ENCODE measurements at places on chromosomes 1 and 21.

DNA sequence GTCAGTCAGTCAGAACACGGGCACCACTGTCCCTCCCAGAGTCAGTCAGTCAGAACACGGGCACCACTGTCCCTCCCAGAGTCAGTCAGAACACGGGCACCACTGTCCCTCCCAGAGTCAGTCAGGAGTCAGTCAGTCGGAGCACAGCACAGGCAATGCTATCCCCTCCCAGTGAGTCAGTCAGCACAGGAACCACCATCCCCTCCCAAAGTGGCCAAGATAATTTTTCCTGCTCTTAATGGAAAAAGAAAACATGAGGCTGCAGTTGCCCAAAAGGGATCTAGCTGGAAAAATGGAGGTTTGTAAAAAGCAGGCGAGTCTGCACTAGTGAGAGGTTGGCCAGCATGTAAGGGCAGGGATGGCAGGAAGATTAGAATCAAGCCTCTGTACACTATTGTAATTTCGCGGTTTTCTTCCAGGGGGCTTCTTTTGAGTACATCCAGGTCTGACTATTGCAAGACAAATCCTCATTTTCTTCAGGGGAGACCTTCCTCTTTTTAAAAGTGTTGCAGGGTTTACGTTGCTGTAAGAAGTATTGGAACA lies 213.8 kb downstream of the SIPA1L2 start:
- DNase-seq, result no peak

GRCh38 chr1:201125019-201125418 lies 2.0 kb downstream of the ASCL5 start:
- no peak for DNase-seq

DNA sequence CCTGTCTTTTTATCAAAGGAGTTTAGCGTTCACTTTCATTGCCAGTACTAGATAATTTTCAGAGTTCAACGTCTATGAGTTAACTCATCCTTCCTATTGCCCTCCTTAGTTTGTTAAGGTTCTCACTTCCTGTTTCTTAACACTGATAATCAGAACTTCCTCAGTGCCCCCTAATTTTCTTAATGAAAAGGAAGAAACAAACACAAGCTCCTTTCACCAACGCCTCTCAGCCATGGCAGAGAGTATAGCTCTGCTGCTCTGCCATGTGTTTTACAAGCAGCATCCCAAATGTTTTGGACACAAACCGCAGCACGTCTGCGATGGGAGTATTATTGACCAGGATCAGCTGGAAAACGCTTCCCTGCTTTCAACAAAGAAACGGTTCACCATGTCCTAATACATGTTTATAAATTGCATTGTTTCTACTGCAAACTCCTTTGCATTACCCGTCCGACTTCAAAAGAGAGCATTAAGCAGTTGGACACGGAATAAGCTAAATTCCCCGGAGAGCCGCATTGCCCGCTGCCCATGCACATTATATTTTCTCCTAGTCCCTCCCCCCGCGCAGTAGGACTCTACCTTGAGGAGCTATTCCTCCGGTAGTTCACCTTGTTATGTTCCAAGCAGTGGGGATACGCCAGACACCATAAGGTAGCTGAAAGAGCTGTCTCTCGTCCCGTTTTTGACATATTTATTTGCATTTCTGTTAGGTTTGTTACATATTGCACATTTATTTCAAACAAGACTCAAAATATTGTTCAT lies 561 bp downstream of the OLFM3 start:
- DNase-seq, result peak; percentile 78

DNA sequence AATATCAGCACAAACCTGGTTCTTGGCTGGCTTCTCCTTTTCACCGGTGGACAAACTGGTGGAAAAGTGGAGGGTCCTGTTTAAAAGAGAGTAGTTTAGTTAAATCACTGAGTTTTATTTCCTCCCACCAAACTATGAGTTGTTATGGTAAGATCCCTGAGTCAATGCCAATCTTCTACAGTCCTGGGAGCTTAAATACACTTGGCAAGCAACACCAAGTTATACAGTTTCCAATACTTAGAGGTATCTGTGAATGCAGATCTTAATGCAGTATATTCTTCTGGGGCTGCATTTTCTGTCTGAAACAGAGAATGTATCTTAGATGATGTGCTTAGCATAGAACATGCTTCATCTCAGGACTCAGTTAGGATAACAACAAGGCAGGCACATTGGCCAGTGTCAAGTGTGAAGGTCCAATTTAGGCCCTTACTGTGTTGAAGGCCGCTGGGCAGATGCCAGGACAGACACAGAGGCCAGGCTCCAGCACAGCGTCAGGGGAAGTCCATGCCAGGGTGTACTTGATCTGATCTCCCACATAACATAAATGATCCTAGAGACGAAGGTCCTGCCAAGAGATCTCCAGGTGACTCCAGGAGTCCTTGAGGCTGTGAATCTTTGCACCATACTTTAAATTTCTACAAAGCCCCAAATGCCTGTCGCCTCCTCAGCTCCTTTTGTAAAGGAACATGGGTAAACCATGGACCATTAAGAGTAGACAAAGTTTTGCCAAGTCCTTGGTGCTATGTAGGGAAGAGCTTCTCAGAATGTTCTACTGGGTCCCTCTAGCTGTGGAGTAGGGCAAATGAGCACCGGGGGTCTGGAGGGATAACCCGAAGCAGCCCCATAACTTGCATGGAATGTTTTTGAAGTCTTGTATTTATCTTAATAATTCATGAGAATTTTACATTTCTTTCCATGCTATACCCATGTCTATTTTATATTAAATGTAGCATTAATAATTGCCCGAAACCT lies 76.8 kb downstream of the KCNJ15 start:
- no peak for DNase-seq

GRCh38 chr1:183245357-183245756 lies 59.3 kb downstream of the LAMC2 start:
- no peak for DNase-seq

Measured in NCI-H82 (cell line).